ENCODE measurements at places on chromosomes 5 and 9.

- no peak for DNase-seq
These were observed 137.7 kb upstream of the SMIM23 start for GRCh38 chr5:171647904-171648260.

GRCh38 chr5:88081877-88082276, 186.8 kb downstream of the TMEM161B start:
- DNase-seq: no peak

GRCh38 chr5:140301136-140301535, 1.8 kb downstream of the PFDN1 start:
- no peak for DNase-seq

GRCh38 chr5:174303035-174303434, 257.5 kb downstream of the NSG2 start:
- DNase-seq: no peak

- DNase-seq: no peak
These were observed 359.0 kb upstream of the DMAC1 start for GRCh38 chr9:8158574-8158973.

DNA sequence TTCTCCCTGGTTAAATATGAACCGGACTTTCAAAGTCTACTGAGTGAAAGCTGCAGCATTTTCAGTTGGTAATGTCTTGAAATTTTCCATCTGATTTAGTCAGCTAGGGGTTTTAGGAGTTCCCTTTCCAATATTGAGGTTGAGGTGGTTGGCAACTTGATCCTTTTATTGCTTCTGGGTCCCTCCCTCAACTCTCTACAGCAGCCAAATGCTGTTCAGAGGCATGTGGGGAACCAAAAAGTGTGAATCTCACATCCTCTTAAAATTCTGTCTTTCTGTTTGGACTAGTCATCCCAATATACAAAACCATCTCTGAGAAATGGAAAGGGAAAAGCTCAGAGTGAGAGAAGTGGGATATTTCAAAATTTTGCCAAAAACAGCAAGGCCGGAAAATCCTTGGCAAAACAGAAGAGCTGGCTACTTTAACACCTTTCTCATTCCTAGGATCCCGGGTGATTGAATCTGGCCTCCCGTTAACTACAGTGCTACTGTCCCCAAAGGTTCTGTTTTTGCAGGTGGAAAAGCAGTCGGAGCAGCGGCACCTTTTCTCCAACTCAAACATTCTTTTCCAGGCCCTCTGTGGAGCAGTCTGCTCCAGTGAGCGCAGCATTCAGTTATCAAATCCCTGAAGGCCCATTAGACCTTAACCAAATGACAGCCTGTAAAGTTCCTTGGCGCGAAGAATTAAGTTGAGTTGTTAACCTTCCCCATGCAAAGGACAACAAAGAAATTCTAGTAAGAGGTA, 345.9 kb upstream of the NUDT12 start:
- DNase-seq: no peak

- DNase-seq: no peak
These were observed 7.2 kb upstream of the DUSP1 start for GRCh38 chr5:172777881-172778814.

DNA sequence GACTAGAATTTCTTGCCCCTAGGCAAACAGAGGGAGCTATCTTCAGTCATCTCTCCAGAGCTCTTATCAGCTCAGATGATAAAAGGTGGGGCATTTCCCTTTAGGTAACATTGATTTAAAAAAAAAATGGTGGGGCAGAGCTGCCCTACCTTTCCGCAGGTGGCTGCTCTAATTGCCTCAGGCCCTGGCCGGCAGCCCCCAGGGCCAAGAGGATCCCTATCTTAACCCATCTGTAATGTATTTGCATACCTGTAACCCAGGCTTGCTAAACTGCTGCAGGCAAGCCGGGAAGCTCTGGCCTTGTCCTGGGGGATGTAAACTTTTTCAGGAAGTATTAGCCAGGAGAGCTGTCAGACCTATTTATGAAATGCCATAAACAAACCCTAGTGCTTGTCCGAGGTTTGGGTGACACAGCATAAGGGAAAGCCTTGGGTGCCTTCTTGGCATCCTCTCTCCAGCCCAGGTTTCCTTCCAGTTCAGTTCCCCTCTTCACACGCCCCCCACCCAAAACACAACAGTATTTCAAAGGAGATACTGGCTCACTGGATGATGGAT, 20.9 kb upstream of the ZSWIM6 start:
- DNase-seq: no peak

- DNase-seq: no peak
These were observed 7.6 kb upstream of the KCNV2 start for GRCh38 chr9:2709645-2710101.

- DNase-seq: no peak
These were observed 290.1 kb upstream of the TRPC7 start for GRCh38 chr5:136655468-136655867.

GRCh38 chr5:68722357-68722756, 371.5 kb upstream of the SLC30A5 start:
- DNase-seq: no peak

- no peak for DNase-seq
These were observed 102.3 kb upstream of the CCDC112 start for GRCh38 chr5:115398719-115399118.

GRCh38 chr5:34498572-34498971, 157.6 kb upstream of the RAI14 start:
- no peak for DNase-seq

DNA sequence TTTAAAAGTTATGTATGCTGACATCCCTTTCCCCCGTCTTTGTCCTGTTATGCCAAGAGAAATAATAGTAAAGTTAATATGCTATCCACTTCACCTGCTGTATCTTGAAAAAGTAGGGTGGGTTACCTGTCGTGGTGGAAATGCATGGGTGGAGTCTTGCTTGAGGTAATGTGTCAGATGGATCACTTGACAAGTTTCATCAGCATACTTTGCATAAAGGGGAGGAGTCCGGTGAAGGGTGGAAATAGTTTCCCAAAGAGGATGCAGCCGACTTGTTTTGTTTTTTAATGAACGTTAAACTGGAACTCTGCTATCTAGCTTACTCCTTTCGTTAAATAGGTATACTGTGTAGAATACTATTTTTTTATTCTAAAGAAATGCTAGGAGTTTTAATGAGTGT, 9.0 kb upstream of the DMRT3 start:
- DNase-seq: no peak

DNA sequence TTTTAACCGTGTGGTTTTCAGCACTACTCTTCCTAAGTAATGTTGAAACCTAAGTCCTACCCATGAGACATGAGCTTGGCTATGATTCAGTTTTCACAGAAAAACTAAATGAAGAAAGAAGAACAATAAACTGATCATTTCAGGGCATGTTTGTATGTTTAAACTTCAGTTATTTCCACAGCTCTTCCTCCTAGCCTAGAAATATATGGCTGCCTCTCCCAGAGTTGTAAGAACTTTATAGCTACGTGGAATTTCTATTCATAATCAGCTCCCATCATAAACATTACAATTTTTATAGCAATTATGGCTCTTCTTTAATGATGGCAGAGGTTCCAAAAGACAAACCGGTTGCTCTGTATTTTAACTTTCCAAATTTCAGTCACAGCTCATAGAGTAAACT, 314.7 kb upstream of the ADAMTSL1 start:
- DNase-seq: no peak

GRCh38 chr5:129904667-129905472, 605 bp downstream of the CHSY3 start:
- DNase-seq: no peak

DNA sequence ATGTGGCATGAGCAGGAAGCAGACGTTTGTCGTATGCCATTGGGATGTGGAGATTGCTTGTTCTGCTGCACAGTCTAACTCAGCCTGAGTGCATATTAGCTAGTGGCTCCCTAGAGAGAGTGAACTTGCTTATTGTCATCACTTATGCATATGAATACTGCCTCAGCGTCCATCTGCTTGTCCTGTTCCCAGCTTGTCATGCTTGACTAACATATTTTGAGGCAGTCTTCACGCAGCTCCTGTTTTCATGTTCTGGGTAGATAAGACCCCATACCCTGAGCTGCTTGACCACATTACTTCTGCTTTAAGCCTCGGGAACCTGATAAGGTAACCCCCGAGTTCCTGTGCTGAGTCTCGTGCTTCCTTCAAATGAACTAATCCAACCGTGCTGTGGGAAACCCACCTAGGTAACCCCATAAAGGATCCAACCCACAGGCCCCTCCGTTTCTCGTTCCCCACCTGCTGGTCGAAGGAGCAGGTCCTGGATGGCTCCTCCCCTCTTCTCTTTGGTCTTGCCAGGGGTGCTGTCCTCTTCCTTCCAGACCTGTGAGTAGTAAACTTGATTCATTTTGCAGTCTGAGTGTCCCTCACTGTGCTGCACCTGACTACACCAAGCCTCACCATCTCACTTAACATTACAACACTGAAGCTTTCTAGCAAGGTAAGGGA, 25.0 kb downstream of the ANKRD33B start:
- no peak for DNase-seq

- DNase-seq: no peak
These were observed 26.7 kb upstream of the MAPK9 start for GRCh38 chr5:180318456-180319089.

DNA sequence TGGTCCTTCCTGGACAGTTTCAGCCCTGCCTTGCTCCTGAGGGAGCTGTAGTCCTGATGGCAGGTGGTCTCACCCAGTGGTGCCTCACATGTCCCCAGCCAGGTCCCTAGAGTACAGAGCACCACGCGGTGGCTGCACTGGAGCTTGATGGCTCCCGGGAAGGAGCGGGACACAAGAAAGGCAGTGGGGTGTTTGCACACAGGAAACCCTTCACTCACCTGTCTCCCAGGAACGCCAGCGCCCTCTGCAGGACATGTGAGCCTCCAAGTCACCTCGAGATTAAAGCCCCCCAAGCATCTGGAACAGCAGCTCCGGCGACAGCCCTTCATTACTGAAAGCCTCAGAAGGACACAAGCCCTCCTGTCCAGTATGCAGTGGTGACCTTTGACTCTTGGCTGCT, 19.9 kb upstream of the TMEM250 start:
- no peak for DNase-seq

DNA sequence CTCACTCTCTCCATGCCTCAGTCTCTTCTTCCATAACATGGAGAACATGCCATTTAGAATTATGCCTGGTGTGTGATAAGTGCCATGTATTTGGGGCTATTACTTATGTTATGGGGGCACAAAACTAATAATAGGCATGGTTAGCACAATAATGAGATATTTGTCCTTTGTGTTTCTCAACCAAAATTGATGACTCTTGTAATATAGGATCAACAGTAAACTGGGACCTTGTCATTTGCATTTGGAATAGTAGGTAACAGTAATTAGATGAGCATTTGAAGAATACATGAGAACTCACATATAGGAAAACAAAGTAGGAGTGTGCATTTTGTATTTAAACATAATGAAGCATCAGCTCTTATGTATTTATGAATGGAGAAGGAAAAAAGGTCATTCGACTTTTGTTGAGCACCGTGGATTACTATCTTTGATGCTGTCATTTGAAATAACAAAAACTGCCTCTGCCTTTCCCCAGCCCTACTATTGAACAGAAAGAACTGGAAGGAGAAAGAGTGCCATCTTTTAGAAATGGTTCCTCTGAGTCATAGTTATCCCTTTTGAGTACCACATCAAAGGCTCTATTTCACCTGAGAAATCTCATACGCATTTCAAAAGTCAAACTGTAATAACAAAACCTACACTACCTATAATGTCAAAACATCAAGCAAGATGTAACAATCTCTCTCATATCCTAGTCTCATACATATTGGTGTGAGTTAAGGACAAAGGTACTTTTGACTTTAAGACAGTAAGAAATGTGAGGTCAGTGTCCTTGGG, 655.2 kb downstream of the PDE4D start:
- DNase-seq: no peak

DNA sequence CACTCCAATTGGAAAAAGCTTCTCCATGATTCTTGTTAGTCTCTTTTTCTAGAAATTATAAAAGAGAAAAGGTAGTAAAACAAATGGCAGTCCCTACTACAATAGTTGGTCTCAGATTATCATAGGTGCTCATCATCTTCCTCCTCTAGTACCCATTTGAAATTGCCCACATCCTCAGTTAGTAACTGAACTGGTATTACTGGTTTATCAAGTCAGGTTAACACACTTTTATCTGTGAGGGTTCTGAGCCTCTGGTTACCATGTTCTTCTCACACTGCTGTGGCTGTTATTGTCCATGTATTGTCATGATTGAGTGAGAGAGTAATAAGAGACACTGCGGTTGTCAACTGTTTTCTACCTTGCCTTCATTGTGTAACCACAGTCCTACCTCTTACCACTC, 901.7 kb downstream of the TLE1 start:
- DNase-seq: no peak

GRCh38 chr9:138015021-138015829, 137.6 kb downstream of the CACNA1B start:
- no peak for DNase-seq

DNA sequence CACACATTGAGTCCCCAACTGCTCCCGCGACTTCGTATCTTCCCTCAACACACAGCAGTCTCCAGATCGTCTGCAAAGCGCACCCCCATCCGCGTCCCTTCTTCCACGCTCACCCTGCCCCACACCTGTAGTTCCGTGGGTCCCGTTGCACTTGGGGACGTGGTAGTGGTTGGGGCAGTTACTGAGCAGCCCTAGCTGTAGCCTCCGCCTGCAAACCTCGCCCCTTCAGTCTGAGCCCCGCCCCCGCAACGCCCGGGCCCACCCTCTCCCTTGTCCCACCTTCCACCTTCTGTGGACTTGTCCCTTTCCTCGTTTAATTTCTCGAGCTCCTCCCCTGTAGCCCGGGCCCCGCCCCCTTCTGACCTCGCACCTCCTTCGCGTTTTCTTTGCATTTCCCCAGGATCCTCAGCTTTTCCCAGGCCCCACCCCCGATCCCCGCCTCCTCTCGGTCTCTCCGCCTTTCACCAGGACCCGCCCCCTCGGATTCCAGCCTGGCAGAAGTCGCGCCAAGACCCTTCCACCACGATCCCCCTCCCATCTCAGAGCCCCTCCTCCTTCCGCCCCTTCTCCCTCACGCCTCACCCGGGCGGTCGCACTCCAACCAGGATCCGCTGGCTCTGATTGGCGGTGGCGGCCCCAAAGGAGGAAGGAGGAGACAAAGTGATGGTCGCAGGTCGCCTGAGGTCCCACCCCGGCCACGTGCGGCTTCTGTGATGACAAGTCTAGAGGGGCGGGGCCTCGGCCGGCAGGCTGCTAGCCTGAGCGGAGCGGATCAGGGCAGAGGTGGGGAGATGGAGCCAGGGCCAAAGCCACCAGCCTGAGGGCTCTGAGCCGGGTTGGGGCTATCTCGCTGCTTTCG, at the start of gene ATOSB:
Gene ATOSB (minus strand): TSS at position 183 of the 859 bp plus-strand sequence. CDS start 7,588 bp downstream, outside the sequence.
- peak; percentile 85 for DNase-seq

DNA sequence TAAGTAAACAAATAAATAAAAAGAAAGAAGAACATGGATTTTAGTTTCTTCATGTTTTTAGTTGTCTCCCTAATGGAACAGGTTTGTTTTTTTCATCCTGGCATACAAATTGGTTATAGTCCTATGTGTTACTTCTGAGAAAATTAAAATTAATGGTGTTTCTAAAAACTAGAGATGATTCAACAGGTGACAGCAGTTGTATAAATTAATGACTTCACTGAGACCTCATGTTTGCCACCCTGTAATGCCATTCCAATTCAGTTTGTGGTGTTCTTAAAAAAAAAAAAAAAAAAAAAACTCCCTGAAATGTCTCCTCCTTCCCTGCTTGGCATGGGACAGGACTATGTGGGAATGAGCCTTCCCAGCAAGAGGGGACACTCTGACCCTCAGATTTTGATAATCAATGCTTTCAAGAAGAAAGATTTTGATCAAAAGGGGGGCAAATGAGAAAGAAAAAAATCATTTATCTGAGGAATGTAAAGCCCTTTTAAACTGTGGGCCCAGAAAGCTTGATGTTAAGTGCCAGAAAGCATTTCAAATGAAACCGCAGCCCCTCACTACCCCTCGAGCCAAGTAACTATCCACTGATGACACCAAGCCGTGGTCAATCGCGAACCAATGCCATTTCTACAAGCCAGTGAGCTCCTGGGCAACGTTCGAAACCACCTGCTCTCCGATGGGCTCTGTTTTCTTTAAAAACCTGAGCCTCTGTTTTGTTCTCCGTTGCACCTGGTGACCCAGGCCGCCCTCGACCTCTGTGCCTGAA, 941 bp downstream of the EXD3 start:
- DNase-seq: no peak

Measured in activated T-cell treated with anti-CD3 and anti-CD28 coated beads, Interleukin-2, amount 50 U/mL, for 4 hours (primary cell).